ENCODE measurements at places on chromosomes 2 and 18.

DNA sequence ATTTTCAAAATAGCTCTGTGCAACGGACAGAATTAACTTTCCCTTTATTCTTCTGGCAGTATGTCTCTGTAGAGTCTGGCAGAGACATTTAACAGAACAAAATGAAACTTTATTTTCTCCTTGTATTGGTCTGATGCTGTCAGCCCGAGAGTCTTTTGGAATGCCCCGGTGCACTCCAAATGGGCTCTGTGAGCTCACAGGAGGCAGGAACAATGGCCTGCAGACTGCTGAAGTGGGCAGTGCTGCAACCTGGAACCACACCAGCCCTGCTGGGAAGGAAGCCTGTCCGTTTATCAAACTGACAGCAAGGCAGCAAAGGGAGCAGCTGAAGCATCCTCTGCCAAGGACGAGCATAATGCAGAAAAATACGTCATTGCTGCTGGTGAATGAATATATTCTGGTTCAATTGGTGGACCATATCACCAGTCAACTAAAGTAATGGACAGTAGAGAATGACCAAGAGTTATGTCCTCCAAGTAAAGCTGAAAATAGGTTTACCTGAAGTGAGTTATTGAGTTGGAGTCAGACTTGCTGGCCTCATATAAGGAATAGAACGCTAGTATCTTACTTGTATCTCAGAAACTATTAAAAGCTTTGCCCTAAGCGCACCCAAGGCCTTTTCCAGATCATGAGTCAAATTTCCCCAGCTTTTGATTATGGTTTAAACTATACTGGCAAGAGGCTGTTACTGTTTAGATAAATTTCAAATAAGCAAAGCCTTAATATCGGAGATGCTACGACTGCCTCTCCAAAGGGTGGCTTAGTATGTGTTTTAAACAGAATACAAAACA lies 207.6 kb upstream of the TANK start:
- no peak for DNase-seq

- DNase-seq, result no peak
Observed at GRCh38 chr2:30981096-30981495, 157.1 kb downstream of the GALNT14 start.

- DNase-seq, result no peak
Observed at GRCh38 chr2:106956416-106956815, 70.4 kb upstream of the ST6GAL2 start.

DNA sequence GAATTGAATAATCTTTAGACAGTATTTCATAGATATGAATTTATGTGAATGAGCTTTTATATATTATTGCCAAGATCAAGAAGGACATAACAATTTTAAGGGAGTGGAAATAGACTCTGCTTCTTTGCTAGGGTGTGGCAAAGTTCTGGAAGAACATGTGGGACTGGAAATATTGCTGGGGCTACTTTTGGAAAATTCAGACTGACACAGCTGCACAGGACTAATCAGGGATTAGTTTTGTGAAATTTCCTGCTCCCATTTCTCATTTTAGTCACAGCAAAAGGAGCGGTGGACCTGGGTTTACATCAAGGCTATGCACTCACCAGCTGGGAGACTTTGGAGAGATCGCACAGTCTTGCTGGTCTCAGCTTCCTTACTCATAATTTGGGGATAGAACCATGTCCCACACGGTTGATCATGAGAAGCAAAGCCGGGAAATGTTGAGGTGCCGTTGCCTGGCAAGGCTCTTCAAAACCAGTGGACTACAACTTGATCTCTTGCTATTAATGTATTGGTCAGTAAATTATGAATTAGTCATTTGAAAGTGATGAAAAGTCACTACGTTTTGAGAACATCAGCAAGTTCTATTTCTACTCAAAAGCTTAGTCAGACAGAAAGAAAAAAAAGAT lies 42.4 kb downstream of the IL1RL2 start:
- no peak for DNase-seq

DNA sequence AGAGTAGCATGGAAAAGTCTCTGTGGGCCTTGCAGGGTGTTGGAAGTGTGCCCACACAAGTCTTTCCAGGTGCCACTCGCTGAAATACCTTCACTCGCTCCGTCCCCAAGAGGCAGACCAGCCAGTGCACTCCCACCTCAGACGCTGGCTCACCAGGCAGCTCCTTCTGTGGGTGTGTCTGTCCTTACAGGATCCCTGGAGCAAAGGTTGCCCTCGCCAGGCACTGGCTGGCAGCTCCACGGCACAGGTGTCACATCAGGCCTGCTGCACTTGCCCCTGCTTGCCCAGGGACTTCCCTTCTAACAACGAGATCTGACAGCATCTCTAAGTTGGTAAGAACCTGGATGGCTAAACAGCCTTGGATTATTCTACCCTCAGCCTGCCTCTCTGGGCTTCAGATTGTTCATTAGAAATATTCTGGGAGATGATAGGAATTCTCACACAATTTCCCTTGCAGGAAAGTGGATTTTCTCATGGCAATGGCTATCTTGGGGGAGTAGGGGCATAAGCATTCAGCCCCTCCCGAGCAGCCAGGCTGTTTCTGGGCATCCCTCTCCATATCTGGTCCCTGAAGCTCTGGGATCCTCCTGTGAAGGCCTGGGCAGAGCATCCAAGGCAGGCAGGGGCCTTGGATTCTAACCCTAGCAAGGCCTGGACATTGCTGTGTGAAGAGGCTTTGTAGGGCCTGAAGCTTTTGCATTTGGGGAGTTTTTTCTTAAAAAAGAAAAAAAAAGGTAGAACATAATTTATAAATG lies 262.1 kb downstream of the MYCN start:
- no peak for DNase-seq

GRCh38 chr2:128435576-128436478 lies 117.2 kb upstream of the HS6ST1 start:
- no peak for DNase-seq

- no peak for DNase-seq
Observed at GRCh38 chr18:35971661-35972196, 750 bp upstream of the RMP24 start.

DNA sequence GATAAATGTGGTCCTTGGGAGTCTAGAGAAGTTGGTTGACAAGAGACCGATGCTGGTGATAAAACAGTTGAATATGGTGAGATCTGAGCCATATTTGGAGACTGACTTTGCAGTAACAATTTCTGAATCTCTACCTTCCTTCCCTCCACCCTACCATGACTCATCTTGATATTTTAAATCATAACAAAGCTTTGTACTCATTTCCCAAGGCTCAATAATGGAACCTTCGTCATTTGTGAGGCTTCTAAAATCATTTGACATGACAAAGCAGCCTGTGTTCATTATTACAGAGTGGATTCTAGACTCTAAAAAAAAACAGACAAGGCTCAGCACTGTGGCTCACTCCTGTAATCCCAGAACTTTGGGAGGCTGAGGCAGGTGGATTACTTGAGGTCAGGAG lies 38.5 kb upstream of the PDCL3 start:
- no peak for DNase-seq

GRCh38 chr2:23146011-23146410 lies 239.0 kb upstream of the KLHL29 start:
- DNase-seq, result no peak

DNA sequence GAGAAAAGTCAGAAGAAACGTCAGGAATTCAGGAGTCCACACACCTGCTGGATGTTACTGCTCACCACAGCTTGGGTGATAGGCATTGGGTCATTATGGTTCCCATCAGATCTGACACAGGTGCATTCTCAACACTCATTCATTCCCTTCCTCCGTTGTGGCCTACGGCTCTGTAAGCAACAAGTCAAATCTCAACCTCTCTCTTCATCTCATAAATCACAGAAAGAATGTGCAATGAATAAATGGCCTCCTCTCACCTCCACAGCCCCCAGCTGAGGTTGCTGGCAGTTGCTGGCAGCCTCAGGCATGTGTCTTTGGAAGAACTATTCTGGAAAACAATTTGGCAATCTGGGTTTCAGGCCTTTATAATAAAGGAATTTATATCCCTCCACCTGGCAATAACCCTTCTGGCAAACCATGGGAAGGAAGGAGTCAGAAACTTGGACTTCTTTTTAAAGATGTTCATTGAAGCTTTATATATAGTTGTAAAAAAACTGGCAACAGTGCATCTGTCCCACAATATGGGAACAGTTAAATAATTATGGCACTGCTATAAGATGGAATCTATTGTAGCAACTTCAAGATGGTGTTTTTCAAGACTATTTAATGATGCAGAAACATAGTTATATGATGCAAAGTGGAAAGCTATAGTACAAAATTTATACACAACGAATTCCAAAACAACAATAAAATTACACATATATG lies 175.4 kb downstream of the ANAPC1 start:
- DNase-seq, result no peak

GRCh38 chr2:47309952-47310800 lies 92.8 kb upstream of the MSH2 start:
- DNase-seq, result no peak

- no peak for DNase-seq
Observed at GRCh38 chr2:222430681-222431080, 6.3 kb downstream of the SGPP2 start.

- DNase-seq, result no peak
Observed at GRCh38 chr2:234378440-234378839, 118.4 kb downstream of the ARL4C start.

DNA sequence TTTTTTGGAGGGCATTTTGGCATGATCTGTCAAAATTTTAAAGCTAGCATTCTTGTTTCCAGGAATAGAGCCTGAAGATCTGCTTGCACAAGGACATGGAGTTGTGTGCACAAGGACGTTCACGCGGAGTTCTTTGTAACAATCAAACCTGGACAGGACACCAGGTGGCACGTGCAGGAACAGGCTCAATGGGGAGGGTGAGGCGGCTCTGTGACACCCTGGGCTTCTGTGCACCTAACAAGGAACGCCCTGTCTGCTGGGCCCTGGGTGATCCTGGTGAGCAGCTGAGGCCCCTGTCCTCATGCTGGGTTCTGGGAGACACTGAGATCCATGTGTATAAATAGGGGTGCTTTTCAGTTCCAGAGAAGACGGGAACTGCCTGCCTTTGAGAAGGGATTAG lies 93.1 kb upstream of the PXDN start:
- no peak for DNase-seq

GRCh38 chr2:39243469-39244123 lies at the start of gene CDKL4:
TSS of gene CDKL4 (minus strand) at chr2:39243970.
- no peak for DNase-seq

DNA sequence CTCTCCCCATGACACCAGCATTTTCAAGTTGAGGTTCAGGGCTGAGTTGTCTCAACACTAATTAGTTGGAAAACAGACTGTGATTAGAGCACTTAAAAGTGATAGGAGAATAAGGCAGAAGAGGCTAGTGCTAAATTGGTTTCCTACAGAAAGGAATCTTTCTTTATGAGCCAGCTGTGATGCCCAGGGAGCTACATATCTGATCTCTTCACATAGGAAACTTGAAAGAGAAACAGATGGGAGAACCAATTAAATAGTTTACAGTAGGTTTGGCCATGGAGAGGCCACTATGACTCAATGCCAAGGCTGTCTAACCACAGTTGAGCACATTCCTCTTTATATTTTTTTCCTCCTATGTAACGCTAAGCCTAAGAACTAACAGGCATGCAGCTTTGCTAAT lies 418.3 kb upstream of the CYRIA start:
- no peak for DNase-seq

DNA sequence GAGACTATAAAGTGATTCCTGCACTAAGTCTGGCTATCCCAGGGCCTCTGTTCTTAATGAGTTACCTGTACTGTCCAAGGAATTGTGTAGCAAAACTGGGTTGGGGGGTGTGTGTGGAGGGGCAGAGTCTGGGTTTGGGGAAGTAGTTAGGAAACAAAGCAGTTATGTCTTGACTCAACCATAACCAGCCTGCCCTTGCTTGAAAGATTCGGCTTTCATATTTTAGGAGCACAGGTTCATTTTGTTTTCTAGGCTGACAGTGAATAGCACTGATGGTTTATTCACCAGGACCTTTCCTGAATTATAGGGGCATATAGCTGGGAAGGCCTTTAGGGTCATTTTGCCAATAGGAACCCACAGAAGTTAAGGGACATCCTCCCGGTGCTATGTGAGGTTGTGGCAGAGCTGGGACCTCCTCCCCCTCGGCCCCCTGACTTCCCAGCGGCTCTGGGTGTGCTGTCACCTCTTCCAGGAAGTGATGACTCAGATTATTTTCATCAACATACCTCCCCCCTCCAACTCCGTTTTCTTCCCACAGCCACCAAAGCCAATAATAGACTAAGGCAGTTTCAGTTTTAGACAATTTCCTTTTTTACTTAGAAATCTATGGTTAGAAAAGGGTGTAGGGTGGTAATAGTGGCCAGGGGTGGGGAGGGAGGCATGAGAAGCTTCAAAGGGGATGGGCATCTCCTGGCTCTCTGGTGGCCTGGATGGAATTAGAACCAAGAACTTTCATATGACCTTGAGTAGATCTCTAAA lies 44.8 kb downstream of the SETBP1 start:
- DNase-seq, result peak; percentile 39

DNA sequence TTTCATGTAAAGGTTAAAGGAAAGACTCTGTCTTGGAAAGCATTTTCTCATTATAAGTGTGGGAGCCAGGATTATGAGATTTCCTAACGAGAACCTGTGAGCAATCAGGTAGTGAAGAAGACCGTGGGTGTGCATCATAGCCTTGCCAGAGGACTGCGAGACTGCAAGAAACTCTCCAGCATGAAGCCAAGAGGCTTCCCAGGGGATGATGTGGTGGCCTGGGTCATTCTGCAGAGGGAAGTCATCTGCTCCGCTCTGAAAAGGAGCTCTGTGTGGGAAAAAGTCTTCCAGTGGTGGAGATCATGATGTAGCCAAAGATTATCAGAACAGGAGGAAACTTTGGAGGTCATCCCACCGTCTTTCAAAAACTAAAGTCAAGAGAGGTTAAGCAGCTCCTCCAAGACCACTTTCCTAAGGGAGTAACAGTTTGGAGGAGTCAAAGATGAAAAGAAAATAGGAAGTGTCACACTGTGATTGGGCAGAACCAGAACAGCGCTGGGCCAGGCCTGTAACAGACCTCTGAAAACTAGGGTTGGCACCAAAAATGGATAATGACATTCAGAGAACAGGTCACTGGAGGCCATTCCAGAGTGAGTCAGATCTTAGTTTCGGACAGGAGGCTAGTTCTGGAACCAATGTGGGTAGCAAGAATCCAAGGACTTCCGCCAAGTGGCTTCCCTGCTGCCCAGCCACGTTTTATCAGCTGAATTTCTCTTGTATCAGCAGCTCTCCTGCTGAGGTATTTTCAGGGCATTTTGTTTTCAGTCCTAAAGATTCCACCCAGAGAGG lies 113.0 kb downstream of the LRATD1 start:
- no peak for DNase-seq

DNA sequence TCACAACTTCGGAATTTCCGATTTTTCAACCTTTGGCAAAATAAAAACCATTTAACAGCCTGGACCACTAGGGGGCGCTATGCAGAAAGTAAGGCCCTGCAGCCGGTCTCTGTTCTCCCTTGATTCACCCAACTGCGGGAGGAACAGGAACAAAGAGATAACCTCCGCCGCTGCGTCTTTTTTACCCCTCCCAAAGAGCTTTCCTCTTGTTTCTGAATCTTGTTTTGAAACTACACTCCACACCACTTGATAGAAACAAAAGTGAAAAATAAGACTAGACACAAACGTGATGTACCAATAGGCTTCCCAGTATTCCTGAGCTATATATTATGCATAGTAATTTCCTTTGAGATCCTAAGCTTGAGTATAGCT lies 231.2 kb downstream of the MYO3B start:
- DNase-seq, result peak; percentile 50

GRCh38 chr2:119485336-119486110 lies 38.8 kb downstream of the SCTR start:
- no peak for DNase-seq

- no peak for DNase-seq
Observed at GRCh38 chr18:58183226-58183625, 139.2 kb downstream of the NEDD4L start.

GRCh38 chr2:116510117-116510671 lies 1304.3 kb upstream of the DDX18 start:
- DNase-seq, result no peak

GRCh38 chr2:237124820-237125219 lies 39.1 kb downstream of the COPS8 start:
- DNase-seq, result no peak

- DNase-seq, result no peak
Observed at GRCh38 chr2:174750923-174751441, 13.3 kb downstream of the CHRNA1 start.

Data from stimulated activated CD4-positive, alpha-beta T cell treated with anti-CD3 and anti-CD28 coated beads, TNF-alpha, amount 100 ng/mL, for 1 hour (primary cell).